EH (cell line): ENCODE measurements at places on chromosomes 2 and 18.

- DNase-seq, result peak; percentile 4
Observed at GRCh38 chr2:231470246-231470900, 6.1 kb upstream of the NCL start.

- peak; percentile 21 for DNase-seq
Observed at GRCh38 chr2:166240387-166241313, 112.8 kb upstream of the SCN1A start.

DNA sequence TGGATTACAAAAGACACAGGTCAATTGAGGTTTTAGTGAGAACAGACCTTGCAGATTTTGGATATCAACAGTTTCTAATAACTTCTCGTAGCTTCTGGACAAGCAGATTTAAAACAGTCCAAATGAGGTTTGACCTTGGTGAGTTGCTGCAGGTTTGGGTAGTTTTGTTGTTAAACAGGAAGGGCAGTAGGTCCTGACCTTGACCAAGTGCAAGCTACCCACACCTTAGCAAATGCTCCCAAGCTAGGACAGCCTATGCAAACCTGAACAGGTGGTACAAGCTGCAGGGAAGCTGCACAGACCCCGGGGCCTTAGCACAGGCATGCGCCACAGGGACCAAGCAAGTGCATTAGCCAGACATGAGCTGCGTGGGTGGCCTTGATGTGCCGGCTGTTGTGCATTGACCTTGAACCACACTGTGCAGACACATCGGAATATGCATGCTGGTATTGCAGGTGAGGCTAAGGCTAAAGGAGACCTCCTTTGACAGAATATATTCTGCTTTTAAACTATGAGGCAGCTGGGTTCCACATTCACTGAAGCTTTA lies 40.2 kb upstream of the AGAP1 start:
- no peak for DNase-seq

- DNase-seq, result no peak
Observed at GRCh38 chr2:9806298-9806610, 37.0 kb upstream of the TAF1B start.

- DNase-seq, result no peak
Observed at GRCh38 chr2:111231532-111232252, 111.0 kb downstream of the BCL2L11 start.

GRCh38 chr2:160941290-160941846 lies 218.9 kb upstream of the TANK start:
- no peak for DNase-seq

- peak; percentile 93 for DNase-seq
Observed at GRCh38 chr2:230758566-230759480, 46.2 kb downstream of the CAB39 start.

DNA sequence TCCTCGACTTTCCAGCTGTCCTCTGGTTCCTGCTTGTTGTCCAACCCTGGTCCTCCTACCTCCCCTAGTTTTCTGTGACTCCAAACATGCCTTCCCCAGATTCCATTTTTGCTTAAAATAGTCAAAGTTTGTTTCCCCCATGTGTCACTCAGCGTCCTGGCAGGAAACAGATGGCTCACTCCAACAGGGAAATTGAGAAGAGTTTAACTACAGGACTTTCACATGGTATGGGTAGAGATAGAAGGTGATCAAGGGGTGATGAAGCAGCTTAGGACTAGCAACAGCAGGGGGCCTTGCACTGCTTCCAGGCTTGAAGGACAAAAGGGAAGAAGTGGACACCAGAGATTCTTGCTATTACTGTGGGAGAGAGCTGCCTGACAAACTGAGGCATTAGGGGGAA lies 6.1 kb upstream of the CUL3 start:
- DNase-seq, result no peak

- no peak for DNase-seq
Observed at GRCh38 chr2:232117413-232117812, 155.9 kb downstream of the DIS3L2 start.

DNA sequence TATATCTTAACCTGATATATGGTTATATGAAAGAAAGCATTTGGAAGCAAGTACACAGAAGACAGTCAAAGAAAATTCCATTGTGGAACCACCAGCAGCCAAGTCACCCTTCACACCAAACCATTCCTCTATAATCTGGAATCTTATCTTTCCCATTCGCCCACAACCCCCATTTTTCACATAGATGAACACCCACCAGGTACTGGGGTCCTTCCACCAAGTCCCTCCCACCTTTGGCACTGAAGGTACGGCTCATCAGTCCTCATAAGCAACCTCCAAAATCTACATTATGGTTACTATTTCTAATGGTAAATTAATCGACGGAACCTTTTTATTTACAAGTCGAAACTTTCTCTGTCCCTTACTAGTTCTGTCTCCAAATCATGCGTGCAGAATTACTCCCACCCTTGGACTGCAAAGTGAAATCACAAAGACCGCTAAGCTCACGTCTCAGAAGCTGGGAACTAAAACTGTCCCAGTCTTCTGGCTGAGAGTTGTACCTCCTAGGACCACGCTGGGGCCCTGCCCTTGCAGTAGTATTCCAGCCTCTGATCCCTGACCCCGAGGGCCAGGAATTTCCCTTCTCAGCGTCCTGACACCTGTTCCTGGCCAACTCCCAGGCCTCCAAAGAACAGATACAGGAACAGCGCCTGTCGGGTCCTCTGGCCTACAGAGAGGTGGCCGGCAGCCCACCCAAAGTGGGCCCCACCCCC lies 702 bp downstream of the OLA1 start:
- peak; percentile 27 for DNase-seq

- no peak for DNase-seq
Observed at GRCh38 chr2:241063093-241063551, 39.0 kb downstream of the MTERF4 start.

DNA sequence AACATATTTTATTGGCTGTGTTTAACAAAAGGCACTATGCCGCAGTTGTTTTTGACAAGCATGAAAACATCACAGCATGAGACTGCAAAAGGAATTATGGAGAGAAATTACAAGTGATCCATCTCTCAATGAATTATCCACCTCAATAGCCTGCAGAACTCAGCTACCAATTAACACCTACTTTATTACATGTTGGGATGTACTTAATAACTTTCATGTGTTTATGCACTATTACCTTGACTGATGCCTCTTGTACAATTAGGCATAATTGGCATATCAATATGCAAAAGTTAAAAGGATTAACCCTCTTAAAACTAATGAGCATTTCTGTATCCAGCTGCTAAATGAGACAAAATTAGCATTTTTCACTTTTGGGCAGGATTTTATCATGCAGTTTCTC lies 27.8 kb downstream of the ARHGAP15 start:
- no peak for DNase-seq

DNA sequence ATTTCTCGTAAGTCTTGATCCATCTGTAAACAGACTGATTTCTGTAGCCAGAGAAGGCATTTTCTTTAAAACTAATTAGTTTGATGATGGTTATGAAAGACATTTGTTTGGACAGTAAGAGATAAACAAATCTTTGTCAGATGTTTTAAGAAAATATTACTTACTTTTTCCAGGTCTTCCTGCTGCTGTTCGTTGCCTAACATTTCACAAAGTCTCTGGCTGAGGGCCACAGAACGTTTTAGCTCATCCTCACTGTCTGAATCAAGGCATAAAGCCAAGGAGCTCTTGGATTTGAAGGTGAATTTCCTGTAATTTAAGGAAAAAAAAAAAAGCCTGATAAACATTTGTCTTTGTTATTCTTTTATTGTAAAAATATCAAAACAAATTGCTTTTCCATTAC lies 57.8 kb downstream of the VIL1 start:
- peak; percentile 31 for DNase-seq

- DNase-seq, result no peak
Observed at GRCh38 chr18:24588440-24588839, 128.0 kb downstream of the HRH4 start.

DNA sequence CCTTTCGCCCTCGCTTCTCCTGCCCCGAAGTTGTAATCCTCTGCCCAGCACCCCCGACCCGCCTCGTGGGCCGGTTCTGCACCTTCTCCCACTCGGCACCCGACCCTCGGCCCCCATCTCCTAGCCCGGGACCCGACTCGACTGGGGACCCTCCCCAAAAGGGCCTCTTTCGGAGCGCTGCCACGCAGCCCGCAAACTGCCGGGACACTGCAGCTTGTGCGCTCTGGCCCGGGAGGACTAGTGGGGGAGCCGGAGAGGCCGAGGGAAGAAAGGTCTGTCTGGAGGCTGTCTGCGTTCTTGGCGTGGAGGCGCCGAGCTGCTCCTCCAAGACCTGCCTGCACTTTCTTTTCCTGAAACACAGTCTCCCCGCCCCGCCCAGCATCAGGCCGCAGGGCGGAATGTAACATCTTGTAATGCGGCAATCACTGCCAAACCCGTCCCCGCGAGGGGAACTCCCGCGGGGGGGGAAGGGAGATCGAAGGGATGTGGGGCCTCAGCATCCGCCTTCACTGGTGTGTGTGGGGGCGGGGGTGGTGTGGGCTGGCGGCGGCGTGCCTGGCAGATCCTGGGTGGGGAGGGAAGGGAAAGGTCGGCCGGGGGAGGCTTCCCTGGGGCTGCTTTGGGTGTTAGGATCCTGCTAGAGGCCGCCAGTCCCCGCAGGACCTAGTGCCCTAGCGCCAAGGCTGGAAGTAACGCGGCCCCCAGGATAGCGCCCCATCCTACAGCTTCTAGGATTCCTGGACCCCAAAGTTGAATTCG lies 7.4 kb downstream of the DLX2 start:
- DNase-seq, result peak; percentile 94

DNA sequence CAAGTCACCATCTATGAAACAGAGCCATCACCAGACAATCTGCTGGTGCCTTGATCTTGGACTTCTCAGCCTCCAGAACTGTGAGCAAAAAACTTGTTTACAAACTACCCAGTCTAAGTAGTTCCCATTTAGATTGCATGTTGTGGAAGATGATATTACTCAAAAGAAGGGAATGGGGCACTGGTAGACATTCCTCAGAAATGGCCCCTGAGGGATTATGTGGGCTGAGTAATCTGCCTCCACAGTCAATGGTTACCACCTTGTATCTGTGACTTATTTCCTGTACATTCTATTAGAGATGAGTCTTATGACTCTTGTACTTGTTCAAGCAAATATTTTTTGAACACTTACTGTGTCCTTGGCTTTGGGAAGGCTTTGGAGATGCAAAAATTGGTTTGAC lies 160.4 kb downstream of the NUP35 start:
- peak; percentile 73 for DNase-seq

DNA sequence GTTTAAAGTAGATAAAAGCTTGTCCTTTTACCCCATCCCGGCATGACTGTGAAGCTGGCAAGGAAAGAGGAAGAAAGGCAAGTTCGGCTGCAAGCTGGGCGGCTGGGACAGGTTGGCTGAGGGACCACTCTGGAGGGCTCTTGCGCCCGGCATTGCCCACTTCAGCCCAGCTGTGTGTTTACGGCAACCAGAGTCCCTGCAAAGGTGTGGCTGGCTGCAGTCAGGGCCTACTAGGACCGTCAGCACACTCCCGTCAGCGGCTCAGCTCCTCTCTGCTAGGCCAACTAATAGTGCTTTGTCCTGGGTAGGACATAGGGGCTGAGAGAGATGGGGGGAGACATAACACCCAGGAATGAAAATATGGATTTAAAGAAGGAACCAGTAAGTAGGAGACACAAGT lies 11.7 kb upstream of the SAP130 start:
- no peak for DNase-seq

GRCh38 chr2:219562049-219563020 lies 9.0 kb downstream of the OBSL1 start:
- DNase-seq, result no peak

- no peak for DNase-seq
Observed at GRCh38 chr2:36473230-36473629, 117.7 kb downstream of the CRIM1 start.

DNA sequence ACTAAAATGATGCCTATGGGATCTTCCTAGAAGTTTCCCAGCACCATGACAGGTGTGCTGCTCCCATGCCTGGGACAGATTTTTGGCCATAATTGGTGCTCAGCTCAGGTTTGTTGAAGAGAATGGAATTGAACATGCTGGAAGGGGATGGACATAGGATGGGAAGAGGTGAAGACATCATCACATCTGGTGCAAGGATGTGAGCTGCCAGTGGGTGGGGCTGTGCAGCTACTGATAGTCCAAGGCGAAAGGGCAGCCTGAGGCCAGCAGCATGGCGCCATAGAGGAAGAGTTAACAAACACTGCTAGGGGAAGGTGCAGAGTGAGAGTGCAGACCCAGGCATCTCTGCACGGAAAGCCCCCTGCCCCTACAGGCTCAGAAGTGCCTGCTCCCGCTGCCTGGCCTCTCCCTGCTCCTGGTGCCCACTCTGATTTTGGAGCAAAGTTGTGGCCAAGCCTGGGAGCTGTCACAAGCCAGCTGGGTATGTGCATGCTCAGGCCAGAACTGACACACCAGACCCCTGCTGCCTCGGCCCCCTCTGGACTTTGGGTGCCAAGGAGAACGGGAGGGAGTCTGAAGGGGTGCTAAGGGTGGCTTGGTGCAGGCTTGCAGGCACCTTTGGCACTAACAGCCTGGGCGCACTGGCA lies 178.6 kb downstream of the ZBTB7C start:
- DNase-seq, result peak; percentile 67

GRCh38 chr18:1513519-1513918 lies 608.8 kb downstream of the ADCYAP1 start:
- no peak for DNase-seq

GRCh38 chr18:9542924-9543323 lies 67.6 kb downstream of the RALBP1 start:
- DNase-seq, result no peak

DNA sequence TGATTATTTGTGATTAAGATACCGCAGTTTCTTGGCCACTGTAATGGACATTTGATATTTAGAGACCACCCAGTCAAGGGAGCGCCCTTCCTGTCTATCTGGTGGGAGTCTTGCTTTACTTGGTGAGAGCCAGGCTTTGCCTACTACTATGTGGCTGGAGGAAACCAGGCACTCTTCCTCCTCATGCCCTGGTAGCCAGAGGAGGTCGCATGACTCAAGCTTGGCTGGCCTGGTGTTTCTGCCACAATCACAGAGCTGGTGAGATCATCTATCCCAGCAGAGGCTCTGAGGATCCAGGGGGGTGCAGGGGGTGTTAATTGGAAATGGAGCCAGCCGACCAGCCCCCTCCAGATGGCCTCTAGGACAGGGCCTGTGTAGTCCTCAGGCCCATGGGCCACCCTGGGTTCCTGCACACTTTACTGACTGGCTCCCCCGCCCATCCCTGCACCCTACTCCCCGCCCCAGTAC lies 46.8 kb upstream of the BIN1 start:
- peak; percentile 95 for DNase-seq

GRCh38 chr2:217978536-217979150 lies 24.2 kb downstream of the TNS1 start:
- no peak for DNase-seq

DNA sequence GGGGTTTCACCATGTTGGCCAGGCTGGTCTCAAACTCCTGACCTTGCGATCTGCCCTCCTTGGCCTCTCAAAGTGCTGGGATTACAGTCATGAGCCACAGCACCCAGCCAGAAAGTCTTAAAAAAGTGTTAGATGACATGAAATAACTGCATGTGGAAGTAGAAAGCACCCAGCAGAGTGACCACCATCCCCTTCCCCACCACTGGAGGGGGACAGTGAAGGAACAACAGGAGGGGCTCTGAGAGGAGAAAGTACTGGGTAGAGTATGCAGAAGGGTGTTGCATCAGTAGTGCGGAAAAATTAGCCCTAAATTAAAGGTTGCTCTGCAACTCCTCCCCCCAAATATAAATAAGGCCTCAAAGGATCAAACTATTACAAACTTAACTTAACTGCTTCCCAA lies 230.5 kb downstream of the ZNF521 start:
- no peak for DNase-seq
